ENCODE measurements at places on chromosomes 5 and 9. TPM values are rescaled to one million over a fixed set of nuclear protein-coding genes. Genes with fewer than 3 reads are reported as not detected.
A peak's percentile ranks its signal among the peaks of the same experiment; 100 is the strongest.

DNA sequence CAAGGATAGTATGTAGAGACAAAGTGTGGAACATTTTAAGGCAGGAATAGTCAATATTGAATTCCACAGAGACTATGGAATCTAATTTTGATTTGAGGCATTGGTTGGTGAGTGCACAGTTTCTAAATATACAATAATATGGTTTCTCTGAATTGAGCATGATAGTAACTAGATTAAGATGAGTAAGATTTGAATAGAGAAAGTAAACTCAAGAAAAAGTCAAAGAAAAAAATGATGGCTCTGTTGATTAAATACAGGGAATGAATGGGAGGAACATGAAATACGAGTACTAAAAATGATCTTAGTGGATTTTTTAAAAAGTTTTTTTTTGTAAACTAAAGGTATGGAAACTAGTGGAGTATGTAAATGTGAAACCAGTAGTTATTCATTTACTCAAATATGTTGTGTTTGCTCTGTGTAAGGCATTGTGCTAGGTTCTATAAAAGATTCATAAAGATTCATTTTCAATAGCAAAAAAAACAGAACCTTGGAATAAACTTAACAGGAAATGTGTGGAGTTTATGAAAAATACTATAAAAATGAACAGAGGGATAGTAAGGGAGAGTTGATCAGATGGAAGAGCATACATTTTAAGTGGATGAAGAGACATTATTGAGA, 101.2 kb downstream of the ZCCHC7 start:
- DNase-seq, result no peak

DNA sequence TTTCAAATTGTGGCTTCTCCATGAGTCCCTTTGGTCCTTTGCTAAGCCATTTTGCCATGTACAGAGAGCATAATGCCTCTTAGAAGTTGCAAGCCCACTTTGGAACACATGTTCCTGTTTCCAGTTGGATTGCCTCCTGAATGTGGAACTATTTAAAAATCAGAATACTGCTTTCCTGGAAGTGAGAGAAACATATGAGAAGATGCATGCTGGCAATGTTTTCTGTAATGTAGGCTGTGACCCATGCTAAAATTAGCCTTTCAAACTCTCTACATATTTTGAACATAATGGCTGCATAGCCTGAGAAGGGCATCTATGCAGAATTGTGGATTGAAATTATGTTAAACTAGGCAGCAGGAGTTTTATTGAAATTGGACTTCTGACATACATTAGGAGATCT, 175.5 kb upstream of the PAPPA start:
- DNase-seq, result no peak

Gene PCDHGB3
- 7.6 TPM for total RNA-seq

- DNase-seq, result no peak
These were observed 2.6 kb downstream of the CFAP90 start for GRCh38 chr5:7848296-7848695.

- no peak for DNase-seq
These were observed 360.6 kb downstream of the MTRR start for GRCh38 chr5:8229551-8229950.

DNA sequence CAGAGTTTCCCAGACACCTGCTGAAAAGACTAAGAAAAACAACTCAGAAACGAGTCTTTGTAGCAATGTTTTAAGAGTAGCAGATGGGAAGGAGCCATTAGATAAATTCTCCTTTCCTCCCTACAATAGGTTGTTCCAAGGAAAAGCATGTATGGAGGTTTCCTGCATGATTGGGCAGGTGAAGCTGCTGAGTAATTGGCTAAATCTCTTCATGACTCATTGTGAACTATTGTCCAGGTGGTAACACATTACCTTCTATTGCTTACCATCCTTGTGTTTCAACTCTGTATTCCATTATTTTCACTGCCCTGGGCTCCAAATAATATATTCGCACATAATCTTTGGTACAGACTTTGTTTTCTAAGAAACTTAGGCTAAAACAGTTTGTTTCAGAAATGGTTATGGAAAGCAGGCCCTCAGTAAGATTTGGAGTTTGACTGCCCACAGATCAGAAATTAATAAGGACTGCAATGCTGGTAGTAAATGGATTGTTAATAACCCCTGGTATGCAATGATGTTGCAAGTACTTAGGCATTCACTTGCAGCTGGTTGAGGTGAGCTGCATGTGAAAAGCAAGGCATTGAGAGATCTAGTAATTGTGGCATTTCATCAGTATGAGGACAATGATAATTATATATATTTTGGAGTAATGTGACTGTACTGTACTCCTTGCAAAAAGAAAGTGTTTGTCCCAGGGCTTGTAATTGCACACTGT, 281.4 kb upstream of the VLDLR start:
- DNase-seq, result no peak

Gene CATSPER3
- total RNA-seq, result 0.32 TPM

- DNase-seq, result no peak
These were observed 480.2 kb downstream of the CAAP1 start for GRCh38 chr9:26412446-26412845.

- DNase-seq, result peak; percentile 46
These were observed 447 bp downstream of the CRAT start for GRCh38 chr9:129109952-129110739.

DNA sequence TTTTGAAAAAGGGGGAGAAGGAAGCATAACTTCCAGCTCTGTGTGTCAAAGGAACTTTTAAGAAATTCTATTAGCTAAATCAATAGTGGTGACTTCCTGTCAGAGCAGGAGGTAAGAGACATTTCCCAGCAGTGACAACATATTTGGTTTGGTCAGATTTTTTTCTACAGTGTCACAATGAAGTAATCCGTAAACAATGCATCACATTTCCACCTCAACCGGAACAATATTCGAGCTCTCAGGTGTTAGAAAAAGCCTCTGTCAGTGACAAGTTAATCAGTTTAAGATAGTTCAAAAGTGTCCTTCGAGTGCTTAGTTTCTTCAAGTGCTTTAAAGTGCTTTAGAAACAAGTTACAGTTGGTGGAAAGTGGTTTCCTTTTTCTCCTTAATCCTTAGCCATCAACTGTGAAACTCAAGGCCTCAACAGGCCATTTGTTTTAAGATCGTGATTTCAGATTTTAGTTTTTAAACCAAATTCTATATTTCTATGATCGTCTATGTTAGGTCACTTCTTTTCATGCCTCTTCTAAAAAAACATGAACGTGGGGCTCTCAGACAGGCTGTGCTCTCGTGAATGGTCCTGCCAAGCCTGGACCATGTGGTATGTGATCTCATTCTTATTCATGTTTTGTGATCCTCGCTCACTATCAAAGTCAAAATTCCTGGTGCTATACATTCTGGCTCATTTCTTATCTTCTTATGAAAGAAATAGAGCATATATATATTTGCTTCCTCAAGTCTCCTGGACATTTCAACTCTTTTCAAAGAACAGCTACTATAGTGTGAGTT, 181.9 kb upstream of the HMHB1 start:
- DNase-seq, result no peak

DNA sequence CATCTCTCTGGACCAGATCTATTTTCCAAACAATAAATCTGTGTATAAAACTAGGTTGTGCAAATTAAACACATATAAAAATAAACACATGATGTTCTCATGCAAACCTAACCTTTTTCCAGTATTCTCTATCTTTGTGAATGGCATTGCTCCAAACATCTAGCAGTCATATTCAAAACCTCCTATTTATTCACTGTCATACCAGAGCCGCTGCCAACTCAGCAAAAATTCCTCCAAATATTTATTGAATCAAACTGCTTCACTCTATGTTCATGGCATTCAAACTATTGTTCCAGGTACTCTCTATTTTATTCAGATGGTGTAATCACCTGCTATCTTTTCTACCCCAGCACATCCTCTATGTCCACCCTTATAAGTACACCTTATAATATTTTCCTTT, 652.1 kb upstream of the RIOK2 start:
- DNase-seq, result no peak

- no peak for DNase-seq
These were observed 200.0 kb downstream of the MELK start for GRCh38 chr9:36772449-36773403.

GRCh38 chr9:91036826-91037510, 235.3 kb downstream of the SYK start:
- DNase-seq, result peak; percentile 84

GRCh38 chr5:72452515-72453245, 54.5 kb downstream of the ZNF366 start:
- DNase-seq, result peak; percentile 68

Gene CDHR2
- total RNA-seq, result 0.19 TPM

- DNase-seq, result no peak
These were observed 271.5 kb downstream of the CCDC171 start for GRCh38 chr9:15824310-15824709.

DNA sequence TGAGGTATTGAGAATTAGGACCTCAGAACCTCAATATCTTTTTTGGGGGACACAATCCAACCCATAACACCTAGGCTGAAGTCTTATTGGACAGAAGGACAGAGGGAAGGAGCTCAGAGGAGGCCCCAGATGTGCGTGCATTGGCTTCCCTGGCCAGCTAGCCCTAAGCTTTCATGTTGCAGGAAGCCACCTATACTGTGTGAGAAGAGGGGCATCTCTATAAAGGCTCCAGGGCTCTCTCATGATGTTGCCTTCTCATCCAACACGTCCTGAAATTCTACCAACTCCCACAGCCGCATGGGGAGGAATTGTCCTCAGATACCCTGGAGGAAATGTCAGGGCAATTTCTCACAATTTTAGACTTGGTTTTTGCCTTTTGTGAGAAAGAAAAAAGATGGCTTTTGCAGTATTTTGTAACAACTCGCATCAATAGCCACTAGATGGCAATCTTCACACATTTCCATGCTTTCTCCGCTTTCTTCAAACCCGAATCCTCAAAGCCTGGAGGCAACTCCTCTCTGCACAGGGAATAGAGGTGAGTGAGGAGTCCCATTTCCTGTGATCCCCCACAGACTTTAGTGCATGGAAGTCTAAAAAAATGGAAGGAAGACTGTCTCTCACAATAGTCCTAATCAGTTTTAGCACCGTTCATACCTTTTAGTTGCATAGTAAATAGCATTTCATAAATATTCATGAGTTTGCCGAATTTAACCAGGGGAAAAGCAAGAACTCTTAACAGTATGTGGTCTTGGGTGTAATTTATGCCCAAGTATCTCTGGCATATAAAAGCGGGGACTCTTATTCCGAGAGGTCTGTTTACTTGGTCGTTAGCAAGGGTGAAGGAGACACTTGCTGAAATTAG, 7.4 kb upstream of the PPP3R2 start:
- no peak for DNase-seq

DNA sequence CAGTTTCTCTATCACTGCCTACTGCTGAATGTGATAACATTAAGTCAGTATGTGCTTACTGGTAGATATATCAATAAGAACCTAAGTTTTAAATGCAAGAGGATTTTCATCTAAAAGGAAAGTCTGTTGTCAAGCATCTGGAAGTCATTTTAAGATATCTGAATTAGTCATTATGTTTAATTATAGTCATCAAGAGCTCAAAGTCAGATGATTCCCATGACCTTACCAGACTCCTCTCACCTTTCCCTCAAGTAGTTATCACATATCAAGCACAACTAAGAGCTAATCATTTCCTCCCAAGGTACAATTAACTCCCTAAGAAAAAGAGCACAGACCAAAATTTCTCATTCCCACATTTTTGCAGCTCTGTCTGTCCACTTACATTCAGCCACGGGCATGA, 45.5 kb downstream of the PUM3 start:
- no peak for DNase-seq

DNA sequence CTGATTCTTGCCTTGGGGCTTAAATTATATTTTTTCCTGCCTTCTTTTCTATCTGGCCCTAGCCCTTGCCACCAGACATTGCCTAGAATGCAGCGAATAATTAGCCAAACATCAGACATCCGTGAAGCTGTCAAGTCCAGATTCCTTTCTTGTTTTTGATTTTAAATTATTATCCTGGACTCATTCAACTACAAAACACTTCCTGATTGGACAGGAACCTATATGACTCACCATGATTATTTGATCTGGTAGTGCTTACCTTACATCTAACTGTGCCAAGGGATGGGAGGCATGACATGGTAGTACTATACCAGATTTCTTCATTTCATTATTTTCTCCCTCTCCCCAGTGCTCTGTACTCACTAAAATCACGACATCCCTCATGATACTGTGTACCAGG, 829.6 kb downstream of the TLR4 start:
- no peak for DNase-seq

DNA sequence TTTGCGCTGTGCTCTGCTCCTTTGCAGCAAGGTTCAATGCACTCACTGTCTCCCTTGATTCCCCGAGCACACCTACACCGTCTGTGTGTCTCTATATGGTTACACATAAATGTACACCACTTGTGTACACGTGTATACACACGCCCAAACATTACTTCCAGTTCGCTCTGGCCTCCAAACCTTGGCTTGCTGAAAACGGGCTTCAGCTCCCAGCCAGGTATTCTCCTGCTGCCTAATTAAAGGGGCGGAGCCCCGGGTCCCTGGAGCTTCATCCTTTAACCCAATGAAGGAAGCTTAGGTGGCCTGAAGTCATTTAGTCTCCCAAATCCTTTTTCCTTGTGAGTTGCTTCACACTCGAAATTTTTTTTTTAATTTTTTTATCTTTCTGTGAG, 4.6 kb downstream of the ISL1 start:
- DNase-seq, result no peak

- DNase-seq, result no peak
These were observed 73.8 kb upstream of the IFNE start for GRCh38 chr9:21555911-21556310.

- DNase-seq, result no peak
These were observed 49.4 kb upstream of the EBF1 start for GRCh38 chr5:159149085-159149484.

DNA sequence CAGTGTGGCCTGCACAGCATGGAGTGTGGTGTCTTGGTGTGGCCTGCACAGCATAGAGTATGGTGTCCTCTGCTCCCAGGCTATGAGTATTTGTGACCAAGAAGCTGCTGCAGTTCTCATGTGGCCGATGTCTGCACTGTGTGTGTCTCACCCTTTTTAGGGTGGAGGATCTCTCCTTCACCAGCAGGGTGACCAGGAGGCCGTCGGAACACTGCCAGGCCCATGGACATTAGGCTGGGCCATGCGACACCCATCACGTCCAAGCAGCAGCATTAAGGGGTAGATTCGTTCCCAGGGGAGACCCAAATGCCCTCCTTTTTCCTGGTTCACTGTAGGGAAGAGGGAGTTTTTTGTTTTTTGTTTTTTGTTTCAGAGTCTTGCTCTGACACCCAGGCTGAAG, 115.3 kb upstream of the SPIN1 start:
- DNase-seq, result no peak

DNA sequence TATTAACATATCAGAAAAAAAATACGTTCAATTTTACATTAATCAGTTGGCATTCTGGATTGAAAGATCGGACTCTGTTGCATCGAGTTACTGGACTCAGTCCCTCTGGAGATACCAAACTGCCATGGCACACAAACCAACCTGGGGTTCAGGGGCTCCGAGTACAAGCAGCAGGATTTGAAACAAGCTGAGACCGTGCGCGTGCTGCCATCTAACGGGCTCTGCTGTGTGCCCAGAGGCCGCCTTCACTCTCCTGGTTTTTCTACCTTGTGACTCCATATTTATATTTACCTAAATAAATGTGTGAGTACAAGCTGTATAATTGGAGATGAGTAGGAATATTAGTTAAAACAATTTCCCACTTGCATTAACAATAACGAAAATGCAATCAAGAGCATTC, 48.2 kb downstream of the ANXA1 start:
- no peak for DNase-seq

GRCh38 chr5:146878476-146879172, at the start of gene PPP2R2B:
PPP2R2B (minus strand) TSS chr5:146878757.
- DNase-seq, result peak; percentile 49

Gene MZB1
- 0.70 TPM for total RNA-seq
